Right renal pelvis (tissue), 4 donors: ENCODE measurements at places on chromosomes 13 and 19. TPM values are rescaled to one million over a fixed set of nuclear protein-coding genes. Genes with fewer than 3 reads are reported as not detected.

- DNase-seq = no peak
These were observed 1456.1 kb upstream of the MIR17HG start for GRCh38 chr13:89891416-89891815.

GRCh38 chr13:22110368-22110767 lies 439.5 kb downstream of the FGF9 start:
- DNase-seq = no peak

DNA sequence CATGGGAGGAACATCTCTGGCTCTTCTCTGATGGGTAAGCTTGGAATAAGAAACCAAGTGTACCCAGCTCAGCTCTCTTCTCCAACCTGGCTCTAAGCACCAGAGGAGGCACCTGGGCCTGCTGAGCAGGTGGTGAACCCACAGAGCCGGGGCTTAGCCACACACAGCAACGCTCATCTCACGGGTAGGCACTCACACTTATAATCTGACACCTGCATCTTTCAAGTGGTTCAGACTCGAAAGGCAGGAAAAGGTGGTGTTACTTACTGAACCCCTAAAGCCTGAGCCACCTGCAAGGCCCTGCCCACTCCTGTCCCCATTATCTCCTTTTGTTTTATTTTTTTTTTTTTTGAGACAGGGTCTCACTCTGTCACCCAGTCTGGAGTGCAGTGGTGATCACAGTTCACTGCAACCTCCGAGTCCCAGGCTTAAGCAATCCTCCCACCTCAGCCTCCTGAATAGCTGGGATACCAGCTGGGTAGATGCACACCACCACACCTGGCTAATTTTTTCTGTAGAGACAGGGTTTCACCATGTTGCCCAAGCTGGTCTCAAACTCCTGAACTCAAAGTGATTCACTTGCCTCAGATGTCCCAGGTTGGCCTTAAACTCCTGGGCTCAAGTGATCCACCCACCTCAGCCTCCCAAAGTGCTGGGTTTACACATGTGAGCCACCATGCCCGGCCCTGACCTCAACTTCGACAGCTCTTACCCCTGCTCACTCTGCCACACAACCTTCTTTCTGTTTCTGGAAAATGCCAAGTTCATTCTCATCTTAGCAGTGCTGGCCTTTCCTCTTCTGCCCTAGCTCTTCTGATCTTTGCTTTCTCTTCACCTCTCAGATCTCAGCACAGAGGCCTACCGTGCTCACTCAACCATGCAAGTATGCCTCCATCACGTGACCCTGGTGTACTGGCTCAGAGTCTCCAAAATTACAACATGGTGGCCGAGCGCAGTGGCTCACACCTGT lies 9.7 kb downstream of the FBXL12 start:
- no peak for DNase-seq

DNA sequence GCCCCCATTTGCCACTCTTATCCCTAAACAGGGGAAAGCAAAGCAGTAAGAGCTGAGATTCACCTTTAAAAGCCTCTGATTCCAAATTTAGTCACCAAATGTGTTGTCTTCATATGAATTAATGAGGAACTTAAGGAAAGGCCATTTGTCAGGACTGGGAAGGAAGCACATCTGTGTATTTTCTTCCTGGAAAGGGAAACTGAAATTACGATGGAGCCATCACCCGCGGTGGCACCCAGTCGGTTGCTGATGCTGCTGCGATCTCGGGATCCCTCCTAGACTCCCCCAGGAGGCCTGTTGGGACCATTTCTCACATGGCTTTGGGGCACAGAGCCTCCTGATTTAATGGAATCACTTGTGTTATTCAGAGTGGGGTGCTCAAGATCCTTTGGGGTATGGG lies 7.4 kb upstream of the IL4I1 start:
- DNase-seq = no peak

DNA sequence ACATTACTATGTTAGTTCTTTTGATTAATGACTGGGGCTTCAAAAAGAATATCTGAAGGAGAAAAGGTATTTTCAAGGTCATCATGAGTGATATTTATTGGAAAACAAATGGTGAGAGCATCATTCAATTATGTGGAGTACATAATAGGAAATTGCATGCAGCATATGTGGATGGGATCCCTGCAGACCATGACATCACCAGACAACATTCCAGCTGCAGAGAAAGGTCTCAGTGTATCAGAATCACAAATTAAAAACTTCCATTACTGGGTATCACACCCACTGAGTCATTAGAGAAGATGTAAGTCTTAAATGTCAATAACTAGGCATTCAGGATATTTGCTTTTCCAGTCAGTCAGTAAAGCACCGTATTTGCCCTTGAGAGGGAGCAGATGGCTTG lies 574.4 kb upstream of the SLC10A2 start:
- DNase-seq = no peak

GRCh38 chr13:80740071-80740470 lies 399.1 kb upstream of the SPRY2 start:
- DNase-seq = no peak

DNA sequence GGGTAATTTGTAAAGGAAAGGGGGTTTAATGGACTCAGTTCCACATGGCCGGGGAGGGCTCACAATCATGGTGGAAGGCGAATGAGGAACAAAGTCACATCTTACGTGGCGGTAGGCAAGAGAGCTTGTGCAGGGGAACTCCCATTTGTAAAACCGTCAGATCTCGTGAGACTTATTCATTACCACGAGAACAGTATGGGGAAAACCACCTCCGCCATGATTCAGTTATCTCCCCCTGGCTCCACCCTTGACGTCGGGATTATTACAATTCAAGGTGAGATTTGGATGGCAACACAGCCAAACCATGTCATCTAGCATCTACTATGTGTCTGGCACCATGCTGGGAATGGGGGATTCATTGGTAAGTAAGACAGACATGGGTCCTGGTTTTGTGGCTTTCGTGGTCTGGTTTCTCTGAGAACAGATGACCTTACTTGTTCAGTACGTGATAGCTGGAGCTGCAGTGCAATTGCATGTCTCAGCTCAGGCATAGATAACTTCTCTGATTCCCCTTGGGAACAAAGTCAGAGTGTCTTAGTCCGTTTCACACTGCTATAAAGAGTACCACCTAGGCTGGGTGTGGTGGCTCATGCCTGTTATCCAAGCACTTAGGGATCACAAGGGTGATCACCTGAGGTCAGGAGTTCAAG lies 8.3 kb downstream of the ZNF554 start:
- DNase-seq = no peak

- no peak for DNase-seq
These were observed 2.3 kb downstream of the PPP1R15A start for GRCh38 chr19:48874303-48875135.

DNA sequence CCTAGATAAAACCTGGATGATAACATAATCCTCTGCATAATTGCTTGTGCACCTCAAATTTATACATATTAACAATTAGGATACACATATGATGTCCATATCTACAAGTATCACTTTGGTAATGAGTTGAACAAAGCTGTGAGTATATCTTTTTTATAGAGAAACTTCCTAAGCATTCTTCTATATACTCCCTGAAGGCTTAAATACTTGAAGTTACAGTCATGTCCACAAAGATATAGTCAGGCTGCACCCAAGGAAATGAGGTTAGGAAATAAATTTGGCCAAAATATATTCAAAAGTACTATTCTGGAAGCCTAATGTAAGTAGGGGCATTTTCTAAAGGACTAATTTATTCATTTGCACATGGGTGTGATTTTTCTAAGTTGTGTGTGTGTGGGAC lies 761.5 kb downstream of the PCDH9 start:
- DNase-seq = no peak

GRCh38 chr13:110574161-110574560 lies 12.6 kb upstream of the RAB20 start:
- DNase-seq = no peak

- no peak for DNase-seq
These were observed 18.3 kb downstream of the ATP4B start for GRCh38 chr13:113639616-113640262.

OR7A5 gene
- polyA plus RNA-seq = 0.04 TPM

GRCh38 chr19:45130888-45131615 lies 29.7 kb downstream of the NKPD1 start:
- no peak for DNase-seq

DNA sequence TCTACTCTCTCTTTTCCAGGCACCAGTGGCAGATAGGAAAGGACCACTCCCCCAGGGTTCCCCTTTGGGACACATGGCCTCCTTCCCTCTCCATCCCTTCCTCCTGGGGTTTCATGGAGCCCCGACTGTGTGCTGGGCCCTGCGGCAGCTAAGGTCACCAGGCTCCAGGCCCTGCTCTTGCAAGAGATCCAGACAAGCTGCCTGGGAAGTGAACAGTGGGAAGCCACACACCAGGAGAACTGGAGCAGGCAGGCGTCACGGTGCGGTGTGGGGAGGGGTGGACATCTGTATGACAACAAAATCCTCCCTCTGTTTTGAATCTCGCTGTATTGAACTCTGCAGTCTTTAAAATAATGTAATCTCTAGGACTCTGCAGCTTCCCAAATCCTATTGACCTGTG lies 330.1 kb downstream of the UQCRFS1 start:
- no peak for DNase-seq

- DNase-seq = no peak
These were observed 7.4 kb downstream of the EID2B start for GRCh38 chr19:39525205-39525604.

- DNase-seq = no peak
These were observed 238.0 kb downstream of the GGACT start for GRCh38 chr13:100350601-100351000.

GRCh38 chr19:1286487-1287353 lies 1.0 kb downstream of the EFNA2 start:
- DNase-seq = no peak

- DNase-seq = no peak
These were observed 391.2 kb downstream of the KLF12 start for GRCh38 chr13:73742982-73743381.
